COLO829 (cell line): ENCODE measurements at places on chromosomes 5 and 9.

DNA sequence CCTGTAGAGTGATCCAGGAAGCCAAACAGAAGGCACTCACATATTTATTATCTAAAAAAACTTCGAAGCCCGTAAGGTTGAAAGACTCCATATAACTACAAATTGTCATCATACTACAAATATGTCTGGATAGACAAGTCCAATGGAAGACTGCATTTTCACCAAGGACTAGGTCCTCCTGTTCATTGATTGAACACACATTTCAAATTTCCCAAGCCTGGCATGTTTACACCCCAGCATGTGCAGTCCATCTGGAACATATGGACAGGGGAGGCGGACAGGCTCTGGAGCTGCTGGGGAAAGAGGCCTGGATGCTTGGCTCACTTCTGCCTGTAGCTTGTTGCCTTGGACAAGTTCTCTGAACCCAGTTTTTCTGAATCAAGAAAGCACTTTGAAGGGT lies 378.7 kb downstream of the ENC1 start:
- DNase-seq: no peak

DNA sequence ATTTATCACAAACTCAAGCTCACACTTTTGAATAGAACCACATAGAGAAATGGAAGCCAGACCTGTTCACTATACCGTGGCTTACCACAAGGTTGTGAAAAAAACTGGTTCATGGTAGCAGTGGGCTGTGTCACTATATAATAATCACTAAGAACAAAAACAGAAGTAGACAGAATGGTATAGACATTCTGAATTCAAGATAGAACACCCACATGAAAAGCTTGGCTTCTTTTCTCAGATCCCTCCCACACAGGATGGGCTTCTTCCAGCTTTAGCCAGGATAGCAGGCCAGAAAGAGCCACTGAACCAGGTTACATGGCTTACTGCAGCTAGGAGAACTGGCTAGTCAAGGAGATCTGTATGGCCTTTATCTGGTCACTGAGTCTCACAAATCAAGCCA lies 6.1 kb upstream of the NRG2 start:
- DNase-seq: no peak

DNA sequence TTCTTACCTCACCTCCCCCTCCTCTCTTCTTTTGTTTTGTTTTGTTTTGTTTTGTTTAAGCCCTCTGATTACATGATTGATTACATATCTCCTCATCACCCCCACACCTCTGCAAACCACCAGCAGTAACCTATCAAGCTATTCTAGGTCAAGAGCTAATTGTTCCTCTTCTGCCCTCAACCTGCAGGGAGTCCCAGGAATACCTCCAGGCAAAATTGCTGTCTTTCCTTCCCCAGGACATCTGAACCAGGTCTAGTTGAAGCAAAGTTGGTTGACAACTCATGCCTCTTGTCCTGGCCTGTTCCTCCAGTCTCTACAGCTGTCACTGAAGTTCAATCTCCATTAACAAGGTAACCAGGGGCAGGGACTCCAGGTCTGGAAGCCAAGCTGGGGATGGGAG lies 80.0 kb upstream of the PTGER4 start:
- DNase-seq: no peak

DNA sequence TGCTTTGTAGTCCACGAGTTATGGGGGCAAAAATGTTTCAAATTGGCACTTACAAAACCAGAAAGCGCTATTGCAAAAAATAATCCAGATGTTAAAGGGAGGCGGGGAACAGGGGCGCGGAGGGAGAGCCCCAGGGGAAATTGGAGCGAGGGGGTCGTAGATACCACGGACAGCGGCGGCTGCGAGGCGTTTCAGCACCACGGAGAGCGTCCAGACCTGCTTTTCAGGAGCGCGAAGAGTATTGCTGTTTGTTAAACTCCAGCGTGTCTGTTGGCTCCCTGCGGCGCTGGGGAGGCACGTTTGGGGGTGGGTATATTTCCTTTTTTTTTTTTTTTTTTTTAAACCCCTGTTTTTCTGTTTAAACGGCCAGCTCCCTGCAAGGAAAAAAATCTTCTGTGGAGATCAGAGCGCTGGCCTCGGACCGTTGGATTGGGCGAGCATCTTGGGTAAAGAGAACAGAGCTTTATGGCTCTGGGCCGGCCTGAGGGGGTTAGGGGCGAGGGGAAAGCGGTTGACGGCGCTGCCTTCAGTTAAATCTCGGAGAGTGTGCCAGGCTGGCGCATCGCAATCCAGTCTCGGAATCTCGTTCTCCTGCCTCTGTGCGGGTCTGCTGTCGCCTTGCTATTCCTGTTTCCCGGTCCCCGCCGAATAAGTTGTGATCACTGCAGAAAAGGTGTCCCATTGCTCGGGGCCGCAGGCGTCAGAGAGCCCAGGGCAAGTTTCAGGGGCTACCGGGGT lies at the start of gene GLRA1:
Gene GLRA1 (minus strand): TSS at position 288 of the 738 bp plus-strand sequence. CDS start 302 bp downstream, outside the sequence.
- DNase-seq: peak; percentile 30

GRCh38 chr5:15682566-15682965 lies 182.6 kb downstream of the FBXL7 start:
- DNase-seq: no peak

DNA sequence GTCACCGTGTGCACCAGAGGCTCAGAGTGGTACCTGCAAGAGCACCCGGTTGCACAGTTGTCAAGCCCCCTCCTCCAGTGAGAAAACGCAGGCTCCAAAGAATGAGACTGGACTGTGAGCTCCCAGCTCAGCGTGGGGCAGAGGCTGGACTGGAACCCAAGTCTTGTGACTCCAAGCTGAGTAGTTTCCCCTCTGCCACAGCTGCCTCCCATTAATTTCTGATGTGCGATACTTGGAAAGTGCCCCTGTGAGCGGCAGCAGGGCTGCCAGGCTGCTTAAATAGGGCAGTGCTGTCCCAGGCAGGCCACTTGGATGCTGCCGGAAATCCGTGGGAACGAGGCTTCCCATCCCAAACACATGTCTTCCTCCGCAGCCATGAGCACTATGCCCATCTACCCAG lies 62.2 kb upstream of the ANGPTL2 start:
- DNase-seq: no peak

DNA sequence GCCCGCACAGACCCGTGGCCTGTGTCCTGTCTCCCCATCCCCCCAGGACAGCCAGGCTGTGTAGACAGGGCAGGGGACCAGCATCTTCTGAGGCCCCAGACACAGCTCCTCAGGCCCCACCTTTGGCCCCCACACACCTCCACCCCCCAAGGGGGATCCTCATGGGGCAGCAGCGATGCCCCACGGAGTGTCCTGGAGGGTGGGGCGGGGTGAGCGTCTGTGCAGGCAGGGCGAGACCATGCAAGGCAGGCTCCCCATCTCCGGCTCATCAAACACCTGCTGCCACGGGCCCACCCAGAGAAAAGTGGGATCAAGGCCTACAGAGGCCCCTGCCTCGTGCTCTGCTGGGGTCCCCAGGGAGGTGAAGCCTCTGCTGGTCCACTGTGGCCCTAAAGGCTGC lies 118.7 kb upstream of the FOXD4L5 start:
- no peak for DNase-seq

DNA sequence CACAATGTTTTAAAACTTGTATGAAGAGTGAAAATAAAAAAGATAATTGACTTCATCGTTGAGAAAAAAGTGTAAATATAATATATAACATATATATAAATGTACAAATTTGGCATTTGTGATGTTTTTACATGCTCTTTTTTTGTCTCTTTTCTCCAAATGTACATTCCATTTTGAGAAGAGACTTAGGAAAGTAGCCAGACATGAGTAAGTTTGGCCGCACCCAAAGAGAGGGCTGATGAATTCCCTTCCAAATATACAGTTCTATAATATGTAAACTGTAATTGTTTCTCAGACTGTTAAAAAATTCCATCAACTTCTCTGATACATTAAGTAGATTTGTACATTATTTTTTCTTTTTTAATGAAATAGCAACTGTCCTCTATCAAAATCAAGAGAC lies 193.2 kb upstream of the MAP3K1 start:
- DNase-seq: no peak

GRCh38 chr9:84339503-84339902 lies 1.1 kb downstream of the SLC28A3 start:
- DNase-seq: no peak

- no peak for DNase-seq
These were observed 155.5 kb downstream of the PALM2AKAP2 start for GRCh38 chr9:109935406-109936087.

GRCh38 chr9:129559506-129559881 lies 61.4 kb downstream of the C9orf50 start:
- DNase-seq: no peak

DNA sequence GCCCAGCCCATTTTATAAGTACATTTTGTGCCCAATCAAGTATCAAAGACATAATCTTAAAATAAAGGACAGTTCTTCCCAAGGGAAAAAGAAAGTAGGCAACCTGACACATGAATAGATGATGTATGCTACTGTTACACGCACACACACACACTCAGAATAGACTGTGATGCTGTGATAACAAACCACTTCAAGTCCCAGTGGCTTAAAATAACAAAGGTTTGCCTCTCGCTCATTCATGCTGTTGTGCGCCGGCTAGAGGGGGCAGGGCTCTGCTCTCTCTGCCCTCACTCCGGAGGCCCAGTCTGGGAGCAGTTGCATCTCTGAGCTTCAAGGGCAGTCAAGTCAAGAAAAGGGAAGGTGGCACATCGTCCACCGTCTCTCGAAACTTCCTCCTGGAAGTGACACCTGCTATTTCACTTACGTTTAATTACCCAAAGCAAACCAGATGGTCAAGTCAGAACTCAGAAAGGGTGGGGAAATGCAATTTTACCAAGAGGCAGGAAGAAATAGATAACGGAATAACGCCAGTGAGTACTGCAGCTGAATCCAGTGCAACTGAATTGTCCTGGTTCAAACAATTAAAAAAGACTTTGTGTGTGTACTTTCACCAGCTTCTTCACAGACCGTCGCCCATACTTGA lies 43.3 kb downstream of the ANKRD33B start:
- DNase-seq: no peak

- no peak for DNase-seq
These were observed 131.1 kb upstream of the TUT7 start for GRCh38 chr9:86485359-86485758.

DNA sequence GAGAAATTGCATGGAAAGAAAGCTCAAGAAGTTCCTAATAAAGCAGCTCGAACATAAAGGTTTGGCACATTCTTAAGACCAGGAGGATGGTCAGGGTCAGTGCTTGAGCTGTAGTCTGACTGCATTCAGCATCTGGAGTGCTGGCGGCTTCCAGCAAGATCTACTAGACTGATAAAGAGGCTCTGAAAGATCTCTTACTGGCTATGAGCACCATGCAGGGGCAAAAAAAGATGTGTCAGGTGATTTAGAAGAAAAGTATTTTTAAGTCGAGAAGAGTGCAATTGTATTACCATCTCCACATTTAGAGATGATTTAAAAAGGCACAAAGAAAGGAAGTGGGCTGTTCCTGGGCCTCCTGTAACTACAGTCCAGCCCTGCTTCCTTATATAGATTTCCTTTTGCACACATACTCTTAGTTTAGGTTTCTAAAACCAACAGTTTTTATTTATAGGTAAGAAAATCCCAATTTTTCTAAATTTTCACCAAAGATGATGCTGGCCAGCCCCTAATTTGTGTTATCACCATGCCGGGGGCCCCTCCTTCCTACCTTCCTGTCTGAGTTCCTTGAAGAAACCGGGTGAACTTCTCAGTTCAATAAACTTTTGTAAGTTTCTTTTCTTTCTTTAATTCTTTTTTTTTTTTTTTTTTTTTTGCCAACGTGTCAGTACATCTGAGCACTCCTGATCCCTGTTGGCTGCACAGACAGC lies 65.9 kb upstream of the PLPP1 start:
- DNase-seq: no peak
